Muscle of arm (tissue), 14 donors: ENCODE measurements at places on chromosomes 5 and 9.

DNA sequence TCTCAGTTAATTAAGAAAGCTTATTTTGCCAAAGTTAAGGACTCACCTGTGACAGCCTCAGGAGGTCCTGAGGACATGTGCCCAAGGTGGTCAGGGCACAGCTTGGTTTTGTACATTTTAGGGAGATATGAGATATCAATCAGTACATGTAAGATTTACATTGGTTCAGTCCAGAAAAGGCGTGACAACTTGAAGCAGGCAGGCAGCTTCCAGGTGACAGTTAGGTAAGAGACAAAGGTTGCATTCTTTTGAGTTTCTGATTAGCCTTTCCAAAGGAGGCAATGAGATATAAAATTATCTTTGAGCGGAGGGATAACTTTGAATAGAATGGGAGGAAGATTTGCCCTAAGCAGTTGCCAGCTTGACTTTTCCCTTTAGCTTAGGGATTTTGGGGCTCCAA is 47.8 kb downstream of the SLC1A1 start:
- no peak for DNase-seq

- no peak for DNase-seq
Measured at GRCh38 chr5:60651872-60652620, 47.9 kb downstream of the DEPDC1B start.

DNA sequence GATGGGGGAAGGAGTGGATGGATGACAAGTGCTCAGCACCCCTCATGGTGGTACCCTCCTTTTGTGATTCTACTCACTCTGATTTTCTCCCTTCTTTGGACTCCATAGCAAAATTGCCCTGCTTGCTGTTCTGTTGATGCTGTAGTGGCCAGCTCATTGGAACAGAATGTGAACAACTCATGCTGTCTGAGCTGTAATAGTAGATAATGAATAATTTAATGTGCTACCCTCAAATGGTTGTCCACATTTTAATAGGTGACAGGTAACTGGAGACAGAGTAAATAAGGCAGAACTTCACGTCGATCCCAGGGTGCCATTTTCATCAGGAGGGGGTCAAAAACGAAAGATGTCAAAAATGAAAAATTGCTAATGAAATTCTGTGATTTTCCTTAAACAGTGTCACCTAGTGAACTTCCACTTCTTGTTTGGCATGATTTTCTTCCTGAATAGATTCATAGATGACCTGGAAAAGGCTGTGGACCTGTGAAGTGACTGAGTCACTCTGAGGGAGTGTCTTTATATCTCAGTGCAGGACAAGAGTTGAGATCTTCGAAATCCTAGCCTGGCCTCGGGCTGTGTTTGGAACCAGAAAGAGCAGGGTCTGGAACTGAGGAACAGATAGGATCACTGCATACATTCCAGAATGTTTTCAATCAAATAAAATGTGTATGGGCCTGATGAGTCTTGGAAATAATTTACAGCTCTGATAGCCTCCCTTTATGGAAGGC is 270.2 kb downstream of the PSAT1 start:
- DNase-seq, result no peak

DNA sequence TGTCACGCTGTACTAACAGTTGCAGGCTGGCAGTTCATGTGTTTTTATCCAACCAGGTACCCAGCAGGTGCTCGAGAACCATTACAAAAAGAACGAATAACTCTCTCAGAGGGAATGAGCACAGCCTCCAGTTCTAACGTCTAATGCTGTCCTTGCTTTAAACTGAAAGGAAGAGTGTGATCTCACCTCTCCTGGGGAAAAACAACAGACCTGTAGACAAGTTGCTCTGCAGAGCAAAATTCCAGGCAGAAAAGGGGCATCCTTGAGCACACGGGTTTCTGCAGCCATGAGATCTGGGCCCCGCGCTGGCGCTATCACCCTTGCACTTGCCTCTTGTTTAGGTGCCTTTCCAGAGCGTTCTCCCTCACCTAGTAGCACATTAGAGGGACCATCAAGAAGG is 92.5 kb upstream of the DNAH5 start:
- DNase-seq, result no peak

DNA sequence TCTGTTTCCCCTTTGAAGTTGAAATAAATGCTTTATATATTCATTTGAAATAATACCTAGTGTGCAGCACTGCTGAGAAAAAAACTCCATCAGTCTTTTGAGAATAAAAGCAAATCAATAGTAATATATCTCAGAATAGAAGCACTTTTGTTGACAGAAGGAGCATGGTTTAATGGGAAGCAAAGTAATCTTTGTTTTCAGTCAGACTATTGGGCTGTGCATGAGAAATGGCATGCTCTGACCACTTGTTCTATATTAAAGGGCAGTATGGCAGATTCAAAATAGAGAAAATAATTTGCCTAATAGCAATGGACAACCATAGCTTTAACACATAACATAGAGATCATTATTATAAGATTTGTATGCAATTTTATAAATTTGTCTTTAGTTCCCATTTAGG is 12.4 kb downstream of the CDH10 start:
- no peak for DNase-seq

DNA sequence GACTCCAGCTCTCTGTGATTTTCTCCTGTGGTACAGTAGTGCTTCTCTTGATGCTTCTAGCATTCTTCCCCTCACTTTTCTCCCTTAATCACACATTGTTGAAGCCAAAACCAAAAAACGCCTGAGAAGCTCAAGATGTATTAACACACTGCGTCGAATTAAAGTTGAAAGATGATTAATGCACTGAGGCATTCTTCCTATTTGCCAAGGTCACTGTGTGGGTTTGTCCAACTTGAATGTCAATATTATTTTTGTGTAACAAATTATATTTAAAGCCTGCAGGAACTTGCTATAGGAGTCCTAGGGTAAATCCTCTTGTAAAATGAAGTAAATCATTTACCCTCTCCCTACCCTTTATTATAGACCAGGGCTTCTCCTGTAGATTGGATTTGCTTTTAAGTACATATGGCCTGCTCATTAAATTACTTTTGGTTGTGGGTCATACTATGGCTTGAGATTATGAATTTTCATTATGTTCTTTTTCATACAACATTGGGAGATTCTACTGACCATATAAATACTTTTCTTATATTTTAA is 68.1 kb downstream of the GDA start:
- DNase-seq, result no peak

GRCh38 chr5:42677156-42677842 is 79.3 kb upstream of the CCDC152 start:
- no peak for DNase-seq

GRCh38 chr9:99169086-99169485 is 52.7 kb downstream of the ALG2 start:
- DNase-seq, result no peak

DNA sequence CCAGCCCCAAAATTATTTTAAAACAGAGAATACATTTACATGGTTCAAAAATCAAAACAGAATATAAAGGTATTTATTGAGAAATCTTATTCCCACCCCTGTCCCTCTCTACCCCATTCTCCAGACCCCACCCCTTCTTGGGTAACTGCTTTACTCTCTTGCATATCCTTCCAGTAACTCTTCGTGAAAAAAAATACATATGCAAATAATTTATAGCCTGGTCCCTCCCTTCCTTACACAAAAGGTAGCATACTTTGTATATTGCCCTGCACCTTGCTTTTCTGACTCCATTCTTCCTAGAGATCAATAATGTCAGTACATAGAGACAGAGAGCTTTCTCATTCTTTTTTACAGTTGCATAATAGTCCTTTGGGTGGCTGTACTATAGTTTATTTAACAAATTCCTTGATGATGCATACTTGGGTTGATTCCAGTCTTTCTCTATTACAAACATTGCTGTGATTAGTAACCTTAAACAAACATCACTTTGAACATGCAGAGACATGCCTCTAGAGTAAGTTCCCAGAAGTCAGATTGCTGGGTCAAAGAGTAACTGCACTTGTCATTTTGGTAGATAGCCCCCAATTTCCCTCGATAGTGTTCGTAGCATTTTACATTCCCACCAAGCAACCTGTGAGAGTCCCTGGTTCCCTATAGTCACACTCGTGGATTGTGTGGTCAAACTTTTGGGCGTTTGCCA is 47.9 kb downstream of the STOM start:
- no peak for DNase-seq

GRCh38 chr5:175444060-175444904 is at the start of gene DRD1:
Gene DRD1, minus strand, starts transcription at chr5:175444182. Its CDS starts 1,083 bp downstream, at chr5:175443099.
- DNase-seq, result no peak

GRCh38 chr9:68446836-68447235 is 90.4 kb downstream of the PGM5 start:
- no peak for DNase-seq

DNA sequence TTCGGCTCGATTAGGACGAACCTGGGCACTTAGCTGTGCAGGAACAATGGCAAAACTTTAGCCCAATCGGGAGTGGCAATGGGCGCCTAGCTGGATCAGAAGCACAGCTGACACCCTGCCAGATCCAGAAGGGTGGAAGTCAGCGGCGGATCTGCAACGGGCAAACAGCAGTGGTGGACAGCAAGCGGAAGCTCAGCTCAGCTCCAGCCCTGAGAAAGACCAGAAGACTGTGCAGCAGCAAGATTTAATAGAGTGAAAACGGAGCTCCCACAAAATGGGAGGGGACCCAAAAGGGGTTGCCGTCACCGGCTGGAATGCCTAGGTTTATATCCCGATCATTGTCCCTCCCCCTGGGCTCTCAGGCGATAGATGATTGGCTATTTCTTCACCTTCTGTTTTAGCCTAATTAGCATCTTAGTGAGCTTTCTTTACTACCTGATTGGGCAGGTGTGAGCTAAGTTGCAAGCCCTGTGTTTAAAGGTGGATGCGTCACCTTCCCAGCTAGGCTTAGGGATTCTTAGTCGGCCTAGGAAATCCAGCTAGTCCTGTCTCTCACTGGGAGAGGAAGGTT is 1237.9 kb downstream of the CDH12 start:
- DNase-seq, result no peak

DNA sequence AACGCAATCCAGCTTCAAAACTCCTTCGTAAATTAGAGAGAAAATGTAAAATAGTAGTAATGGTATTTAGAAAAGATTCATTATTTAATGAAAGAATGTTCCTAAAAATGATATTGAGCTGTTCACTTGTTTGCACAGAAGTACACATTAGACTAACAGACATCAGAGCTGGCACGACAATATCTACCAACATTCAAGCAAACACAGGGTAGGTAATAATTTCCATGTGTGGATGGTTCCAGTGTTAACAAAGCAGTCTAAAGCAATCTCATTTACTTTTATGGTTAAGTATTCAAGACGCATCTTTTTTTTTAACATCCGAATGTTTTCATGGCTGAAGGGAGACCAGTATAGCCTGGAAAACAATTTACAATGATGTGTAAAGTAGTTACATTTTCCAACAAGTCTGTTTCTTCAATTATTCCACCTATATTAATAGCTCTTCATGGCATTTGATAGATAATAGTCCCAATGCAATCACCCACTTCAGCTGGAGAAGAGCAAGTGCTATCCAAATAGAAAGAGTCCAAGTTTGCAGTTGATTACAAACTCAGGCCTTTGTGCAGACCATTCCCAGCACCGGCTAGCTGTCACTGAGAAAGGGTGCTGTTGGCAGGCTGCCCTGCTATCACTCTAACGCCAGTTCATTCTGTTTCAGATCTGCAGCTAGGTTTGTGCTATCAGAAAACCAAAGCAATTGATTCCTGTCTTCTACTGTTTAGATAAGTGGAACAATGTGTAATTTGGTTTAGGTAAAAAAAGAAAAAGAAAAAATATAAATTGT is 458.8 kb downstream of the DTWD2 start:
- peak; percentile 40 for DNase-seq

DNA sequence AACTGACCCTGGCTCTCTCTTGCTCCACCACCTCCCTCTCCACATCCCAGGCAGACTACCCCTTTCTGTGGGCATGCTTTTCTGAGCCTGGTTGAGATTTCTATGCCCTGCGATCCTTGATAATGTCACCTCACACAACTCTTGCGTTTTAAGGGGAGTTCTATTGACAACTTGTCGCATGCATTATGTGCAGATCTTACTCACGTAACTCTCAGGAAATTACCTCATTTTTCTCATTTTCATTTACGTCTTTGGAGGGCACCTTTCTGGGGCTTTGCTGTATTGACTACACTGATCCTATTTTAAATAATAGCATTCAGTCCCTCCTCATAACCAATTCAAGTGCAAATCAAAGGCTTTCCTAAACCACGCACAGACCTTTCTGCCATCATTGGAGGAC is 140.4 kb upstream of the WWC1 start:
- no peak for DNase-seq

- no peak for DNase-seq
Measured at GRCh38 chr9:115998666-115999065, 154.9 kb upstream of the PAPPA start.

- DNase-seq, result no peak
Measured at GRCh38 chr5:162607879-162608278, 540.3 kb downstream of the GABRG2 start.

- no peak for DNase-seq
Measured at GRCh38 chr9:136947955-136948510, 3.0 kb downstream of the C8G start.

DNA sequence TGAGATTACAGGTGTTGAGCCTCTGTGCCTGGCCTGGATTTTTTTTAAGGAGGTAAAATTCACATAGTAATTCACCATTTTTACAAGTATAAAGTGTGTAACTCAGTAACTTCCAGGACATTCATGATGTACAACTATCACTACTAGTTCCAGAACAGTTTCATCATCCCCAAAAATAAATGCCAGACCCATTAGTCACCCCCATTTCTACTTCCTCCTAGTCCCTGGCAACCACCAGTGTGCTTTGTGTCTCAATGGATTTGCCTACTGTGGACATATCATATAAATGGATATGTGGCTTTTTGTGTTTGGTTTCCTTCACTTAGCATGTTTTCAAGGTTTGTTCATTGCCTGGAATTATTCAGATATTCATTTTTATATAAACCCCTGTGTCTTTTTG is 72.5 kb upstream of the PANK3 start:
- no peak for DNase-seq

- DNase-seq, result no peak
Measured at GRCh38 chr5:78837836-78838235, 147.3 kb downstream of the ARSB start.

DNA sequence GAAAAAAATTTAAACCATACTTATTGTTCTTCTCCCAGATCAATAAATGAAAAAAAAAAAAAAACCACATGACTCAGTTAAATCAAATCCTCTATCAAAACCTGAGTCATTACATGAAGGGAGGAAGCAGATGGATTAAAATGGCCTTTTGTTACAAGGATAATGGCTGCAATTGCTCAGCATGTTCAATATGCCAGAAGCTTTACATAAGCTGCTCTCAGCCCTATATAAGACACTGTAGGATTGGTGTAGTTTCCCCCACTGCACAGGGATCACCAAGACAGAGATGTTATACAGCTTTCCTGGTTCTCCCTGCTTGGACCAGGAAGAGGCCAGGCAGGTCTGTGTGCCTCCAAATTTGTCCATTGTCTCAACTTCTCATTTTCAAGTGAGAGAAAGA is 101.6 kb upstream of the MAP1B start:
- DNase-seq, result no peak
